ENCODE measurements at places on chromosomes 2 and 18.

- DNase-seq: no peak
Measured at GRCh38 chr18:13892098-13892497, 23.2 kb downstream of the MC2R start.

DNA sequence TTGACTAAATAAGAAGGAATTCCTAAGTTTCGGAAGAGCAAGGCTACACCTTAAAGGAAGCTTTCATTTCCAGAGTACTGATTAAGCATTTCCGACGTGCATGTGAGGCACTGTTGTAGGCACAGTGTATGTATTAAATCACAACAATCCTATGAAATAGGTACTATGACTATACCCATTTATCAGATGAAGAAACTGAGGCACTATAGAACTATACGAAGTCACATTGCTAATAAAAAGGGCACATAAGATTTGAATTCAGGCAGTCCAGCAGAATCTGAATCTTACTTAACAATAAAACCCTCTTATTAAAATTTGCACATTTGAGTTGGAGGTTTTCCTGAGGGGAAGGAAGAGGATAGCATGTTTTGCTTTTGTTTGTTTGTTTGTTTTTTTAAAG is 243.5 kb upstream of the FANCL start:
- DNase-seq: no peak

DNA sequence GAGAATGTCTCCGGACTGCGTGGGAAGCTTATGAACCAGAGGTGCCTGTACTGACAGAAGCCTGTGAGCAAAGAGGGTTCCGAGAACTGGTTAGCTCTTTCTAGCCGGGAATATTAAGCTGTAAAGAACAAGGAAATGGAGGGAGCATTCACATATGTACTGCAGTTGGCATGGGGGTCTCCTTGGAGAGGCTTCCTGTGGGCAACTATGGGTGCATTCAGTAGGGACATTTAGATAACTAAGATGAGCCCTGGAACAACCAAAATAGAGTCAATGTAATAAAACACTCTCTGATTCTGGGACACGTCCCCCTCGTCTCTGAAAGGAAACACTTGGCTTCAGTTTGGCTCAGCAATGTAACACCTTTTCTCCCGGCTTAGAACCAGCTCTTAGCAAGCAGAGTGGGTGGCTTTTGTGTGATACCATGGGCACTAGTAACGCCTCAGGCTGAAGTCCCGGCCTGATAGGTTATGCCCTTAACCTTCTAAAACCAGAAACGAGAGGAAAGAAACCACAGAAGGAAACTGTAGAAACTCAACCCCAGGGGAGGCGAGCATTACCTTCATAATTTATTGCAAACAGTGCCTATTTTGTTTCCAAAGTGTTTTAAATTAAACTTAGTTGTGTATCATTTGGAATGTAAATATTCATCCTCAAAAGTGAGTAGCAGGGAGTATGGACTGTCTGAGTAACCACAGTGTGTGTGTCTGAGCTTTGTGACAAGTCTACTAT is 48.8 kb upstream of the LPIN2 start:
- DNase-seq: no peak

DNA sequence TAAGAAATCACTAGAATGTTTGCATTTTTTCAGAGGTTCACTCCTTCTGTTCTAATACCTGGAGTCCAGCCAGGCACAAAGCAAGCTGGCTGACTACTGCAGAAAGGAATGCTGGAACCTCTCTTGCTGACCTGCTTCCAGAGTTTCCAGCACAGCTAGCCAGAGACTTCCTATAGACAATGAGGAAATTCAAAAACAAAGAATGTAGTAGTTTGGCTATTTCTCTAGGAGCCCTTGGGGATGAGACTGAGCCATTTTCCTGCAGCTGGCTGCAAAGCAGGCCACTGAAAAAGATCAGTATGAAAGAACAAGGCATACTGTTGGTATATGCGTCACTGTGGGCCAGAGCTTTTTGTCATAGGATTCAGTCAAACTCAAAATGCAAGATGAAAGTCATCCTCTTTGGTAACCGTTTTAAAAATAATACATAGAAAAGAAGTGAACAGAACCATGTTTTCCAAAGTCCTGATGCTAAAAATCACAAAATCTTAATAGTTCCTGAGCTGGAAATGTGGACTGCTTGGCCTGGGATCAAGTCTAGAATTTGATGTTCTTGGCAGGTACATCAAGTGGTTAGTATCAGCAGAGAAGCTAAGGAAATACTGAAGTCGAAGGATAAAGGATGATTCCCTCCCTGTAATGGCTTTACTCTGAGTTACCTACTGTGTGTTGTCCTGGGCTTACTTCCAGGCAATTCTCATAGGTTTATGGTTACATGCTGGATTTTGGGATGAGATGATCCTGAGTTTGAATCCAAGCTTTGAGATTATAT is 9.0 kb upstream of the DSEL start:
- DNase-seq: peak; percentile 74

GRCh38 chr2:104766683-104767082 is 87.2 kb upstream of the POU3F3 start:
- DNase-seq: no peak

DNA sequence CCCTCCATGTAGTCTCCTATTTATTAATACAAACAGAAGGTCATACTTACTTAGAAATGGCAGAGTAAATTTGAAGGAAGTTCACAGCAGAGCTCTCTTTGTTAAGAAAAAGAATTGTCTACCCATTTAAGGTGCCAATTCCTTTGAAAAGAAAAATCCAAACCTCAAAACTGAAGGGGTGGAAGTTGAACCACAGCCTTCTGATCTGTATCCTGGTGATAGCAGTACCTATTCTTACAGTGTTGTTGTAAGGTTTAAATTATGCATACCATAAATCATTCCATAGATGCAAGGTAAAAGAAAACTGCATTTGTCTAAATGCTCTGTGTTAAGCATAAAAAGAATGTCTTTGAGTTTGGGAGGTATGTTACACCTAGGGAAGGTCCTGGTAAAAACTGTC is 47.6 kb downstream of the COBLL1 start:
- no peak for DNase-seq

DNA sequence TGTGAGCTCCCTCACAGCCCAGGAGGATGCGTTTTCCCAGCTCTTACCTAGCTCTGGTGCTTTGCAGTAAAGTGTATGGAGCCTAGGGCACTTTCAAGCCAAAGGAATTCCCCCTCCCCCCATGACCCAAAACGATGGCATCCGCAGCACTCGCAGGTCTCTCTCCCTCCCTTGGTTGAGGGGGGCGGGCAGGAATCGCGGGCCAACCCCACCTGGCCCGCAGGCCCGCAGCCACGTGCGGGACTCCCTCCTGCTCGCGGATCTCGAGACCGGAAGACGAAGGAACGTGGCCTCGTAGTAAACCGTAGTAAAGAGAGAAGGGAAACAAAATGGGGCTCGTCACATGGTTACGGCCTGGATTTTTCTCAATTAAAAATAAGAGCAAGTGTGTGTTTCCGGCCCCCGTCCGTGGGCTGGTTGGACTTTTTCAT is 8.5 kb downstream of the IRS1 start:
- no peak for DNase-seq

DNA sequence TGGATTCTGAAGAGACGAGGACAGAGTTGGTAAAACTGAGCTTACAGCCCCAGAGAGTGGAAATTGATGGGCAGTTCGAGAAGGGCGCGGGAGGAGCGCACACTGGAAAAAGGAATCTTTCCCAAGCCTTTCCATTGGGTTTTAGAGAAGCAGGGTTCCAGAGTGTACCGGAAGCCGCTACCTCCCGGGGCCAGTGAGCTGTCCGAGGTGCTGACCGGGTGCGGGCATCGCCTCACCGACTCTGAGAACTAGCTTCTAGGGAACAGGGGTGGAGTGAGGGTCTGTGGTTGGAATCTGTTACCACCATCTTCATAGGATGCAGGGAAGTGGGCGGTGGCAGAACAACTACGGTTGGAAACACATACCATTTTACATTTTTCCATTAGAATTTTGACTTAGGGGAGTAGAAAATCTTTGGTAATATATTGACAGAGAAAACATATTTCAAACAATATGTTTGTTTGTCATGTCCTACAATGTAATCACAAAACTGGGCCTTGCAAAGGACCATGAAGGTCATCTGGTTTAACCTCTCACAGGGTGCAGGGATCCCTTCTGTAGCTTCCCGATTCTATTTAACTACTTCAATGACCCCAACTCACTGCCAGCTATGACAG is 724 bp downstream of the NMS start:
- DNase-seq: no peak

DNA sequence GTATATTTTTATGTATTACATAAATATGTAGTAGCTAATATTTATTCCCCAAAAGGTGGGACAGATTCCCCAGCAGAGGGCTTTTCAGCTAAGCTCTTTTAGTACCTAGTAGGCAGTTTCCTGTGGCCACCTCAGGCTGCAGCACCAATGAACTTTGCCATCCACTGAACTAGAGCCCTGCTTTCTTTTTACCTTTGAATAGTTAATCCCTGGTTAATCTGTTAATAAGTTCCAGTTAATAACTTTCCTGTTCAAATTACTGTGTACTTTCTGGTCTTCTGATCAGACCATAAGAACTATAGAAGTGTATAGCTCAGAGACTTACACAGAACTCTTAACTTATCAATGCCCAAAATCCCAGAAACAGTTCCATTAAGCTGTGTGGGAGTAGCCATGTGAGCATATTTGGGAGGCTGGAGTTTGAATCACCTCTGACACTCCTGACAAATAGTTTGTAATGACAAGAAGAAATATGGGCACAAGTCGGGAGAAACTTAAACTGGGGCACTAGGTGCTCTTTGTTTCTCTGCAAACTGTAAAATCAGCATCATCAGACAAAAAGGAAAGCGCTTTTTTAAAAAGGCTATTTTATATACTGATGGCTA is 40.0 kb downstream of the ASXL2 start:
- no peak for DNase-seq

DNA sequence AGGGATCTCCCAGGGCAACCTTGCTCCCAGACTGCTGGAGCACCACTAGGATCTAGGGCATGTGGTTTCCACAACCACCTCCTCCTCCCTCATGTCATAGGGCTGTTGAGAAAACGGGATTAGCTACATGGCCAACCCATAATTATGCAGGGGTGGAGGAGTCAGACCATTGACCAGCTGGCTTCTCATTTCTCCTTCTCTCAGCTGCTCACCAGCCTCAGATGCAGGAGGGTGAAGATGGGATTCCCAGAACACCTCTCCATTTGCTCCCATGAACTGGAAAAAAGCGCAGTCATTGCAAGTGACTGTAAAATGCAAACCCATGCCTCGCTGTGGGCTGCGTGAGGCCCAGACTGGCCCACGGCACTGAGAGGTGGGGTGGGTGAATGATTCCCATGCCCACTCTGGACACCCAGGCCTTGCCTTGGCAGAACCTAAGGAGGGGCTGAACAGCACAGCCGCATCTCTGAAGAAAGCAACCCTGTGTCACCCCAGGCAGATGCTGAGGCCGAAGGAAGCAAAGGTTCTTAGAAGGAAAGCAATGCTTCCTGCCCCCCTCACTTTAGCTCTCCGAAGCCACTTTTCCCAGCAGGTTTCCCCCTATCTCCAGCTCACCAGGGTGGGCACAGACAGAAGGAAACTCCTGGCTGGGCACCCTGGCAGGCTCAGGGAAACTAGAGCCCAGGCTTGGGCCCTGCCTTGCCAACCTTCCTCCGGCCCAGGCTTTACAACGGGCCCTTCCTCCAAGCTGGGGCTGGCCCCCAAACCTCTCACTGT is 69.6 kb upstream of the RTN4 start:
- no peak for DNase-seq

DNA sequence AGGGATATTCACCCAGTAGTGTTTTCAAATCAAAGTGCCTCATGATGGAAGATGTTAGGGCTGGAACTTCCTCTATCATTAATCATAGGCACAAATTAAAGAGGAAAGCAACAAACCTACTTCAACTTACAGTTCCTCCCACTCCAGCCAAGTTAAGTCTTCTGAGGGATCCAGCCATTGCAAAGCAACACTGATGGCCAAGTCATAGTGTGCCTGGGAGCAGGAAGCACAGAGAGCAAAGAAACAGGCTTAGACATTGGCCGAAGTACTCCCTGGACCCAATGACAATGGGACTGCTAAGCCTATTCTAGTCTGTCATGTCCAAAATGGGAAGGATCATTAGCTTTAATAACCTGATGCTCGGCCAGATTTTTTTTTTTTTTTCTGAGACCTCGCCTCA is 7.0 kb downstream of the C2orf80 start:
- no peak for DNase-seq

- no peak for DNase-seq
Measured at GRCh38 chr2:205686783-205687640, 4.7 kb downstream of the NRP2 start.

- DNase-seq: no peak
Measured at GRCh38 chr2:26144953-26145680, 27.8 kb upstream of the GAREM2 start.

GRCh38 chr2:113977660-113978523 is 88.0 kb downstream of the ACTR3 start:
- DNase-seq: no peak

GRCh38 chr2:63484901-63485300 is 103.4 kb downstream of the WDPCP start:
- DNase-seq: no peak

DNA sequence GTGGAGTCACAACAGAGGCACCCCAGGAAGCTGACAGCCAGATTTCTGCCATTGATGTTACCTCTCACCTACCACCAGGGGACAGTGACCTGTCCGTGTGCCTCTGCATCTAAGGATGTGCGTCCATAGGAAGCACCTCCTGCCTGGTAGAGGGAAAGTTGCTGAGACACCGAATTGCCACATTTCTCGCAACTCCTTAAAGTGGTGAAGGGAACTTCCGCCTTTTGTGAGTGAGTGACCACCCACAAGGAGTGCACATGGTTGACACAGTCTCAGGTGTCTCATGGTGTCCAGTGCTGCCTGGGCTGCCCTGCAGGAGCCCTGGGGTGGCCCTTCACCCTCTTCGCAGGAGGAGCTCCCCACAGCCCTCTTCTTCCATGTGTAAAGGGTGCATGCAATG is 201.8 kb downstream of the GBX2 start:
- DNase-seq: no peak

- no peak for DNase-seq
Measured at GRCh38 chr2:74020702-74021406, 36.1 kb downstream of the TET3 start.

DNA sequence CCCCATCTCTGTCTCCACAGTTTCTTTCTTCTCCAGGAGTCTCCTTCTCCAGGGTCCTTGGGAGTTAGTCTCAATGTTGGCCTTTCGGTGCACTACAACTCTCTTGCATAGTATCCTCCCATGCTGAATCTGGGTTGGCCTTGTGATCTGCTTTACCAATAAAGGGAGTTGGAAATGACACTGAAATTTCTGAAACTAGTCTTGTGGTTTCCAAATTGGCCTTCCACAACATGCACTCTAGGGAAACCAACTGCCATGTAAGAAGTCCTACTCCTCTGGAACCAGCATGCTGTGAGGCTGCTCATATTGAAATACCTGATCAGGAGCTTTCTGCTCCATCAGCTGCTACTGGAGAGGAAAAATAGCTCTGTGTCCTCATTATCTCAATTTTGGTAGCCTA is 9.9 kb upstream of the ABHD3 start:
- DNase-seq: no peak

DNA sequence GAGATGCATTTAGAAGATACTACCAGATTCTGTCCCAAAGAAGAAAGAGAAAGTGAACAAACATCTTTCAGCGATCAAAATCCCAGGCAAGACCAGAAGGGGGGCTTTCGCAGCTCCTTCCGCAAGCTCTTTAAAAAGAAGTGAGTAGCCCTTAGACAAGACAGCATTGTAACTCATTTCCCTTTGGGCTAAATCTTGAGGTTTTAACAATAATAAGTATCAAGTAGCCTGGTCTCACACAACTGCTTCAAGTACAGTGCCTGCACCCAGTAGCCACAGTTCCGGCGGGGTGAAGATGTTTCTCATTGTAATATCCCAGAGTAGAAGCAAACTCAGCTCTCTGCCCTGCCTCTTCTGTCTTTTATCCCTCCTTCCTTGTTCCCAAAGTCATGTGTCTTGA is 76.3 kb downstream of the ARHGEF33 start:
- DNase-seq: no peak

GRCh38 chr2:227829337-227829736 is 15.7 kb downstream of the CCL20 start:
- no peak for DNase-seq
